Uterus (tissue), 4 donors: ENCODE measurements at places on chromosomes 11 and 22.

DNA sequence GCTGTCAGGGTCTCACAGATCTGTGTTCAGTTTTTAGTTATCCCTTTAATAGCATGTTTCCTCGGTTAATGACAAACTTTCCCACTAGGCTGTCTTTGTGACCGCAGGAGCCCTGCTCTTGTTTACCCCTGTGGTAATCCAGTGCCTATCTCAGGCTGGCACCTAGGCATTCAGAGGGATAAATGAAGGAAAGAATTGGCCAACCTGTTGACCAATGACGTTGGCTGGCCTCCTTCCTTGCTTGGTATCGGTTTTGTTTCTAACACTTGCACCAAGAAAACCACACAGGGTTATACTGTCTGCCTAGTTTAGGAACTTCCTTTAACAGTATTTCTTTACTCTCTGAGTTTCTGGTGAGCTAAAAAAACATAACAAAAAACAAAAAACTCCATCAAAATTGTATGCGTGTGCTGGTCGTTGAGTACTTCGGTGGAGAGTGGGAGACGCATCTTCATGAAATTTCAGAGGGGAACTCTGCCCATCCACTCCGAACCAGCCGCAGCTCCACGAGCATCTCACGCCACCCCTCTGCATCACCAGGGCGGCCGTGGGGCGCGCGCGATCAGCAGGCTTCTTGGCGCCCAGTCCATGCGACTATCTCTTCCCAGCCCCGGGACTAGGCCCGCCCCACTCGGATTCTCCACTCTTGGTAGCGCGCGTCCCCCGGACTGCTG, 563 bp upstream of the ENDOD1 start:
- DNase-seq = no peak

DNA sequence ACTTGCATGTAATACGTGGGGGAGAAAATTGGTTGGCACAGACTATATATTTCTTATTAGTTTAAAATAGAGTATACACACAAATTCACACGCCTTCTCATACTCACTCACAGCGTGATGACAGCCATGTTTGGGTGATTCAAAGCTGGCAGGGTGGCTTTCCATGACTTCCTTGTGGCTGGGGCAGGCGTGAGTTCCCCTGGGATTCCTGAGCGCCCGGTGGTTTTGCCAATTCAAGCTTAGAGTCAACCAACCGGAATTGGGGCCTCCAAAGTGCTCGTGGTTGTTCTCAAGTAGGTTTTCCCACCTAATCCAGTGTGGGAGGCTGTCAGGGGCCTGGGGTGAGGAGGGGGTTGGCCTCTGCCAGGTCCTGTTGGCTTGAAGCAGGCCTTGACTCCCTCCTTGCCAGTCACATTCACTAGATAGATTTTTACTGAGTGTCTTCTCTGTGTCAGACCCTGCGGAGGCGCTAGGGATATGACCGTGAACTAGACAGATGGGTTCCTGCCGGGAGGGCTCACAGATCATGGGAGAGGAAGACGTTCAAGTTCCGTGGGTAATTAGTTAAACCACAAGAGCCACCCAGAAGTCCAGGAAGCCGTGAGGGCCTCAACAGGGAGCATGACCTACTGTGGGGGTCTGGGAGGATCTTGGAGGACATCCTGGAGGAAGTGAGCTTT, 11.5 kb downstream of the PKNOX2 start:
- DNase-seq = no peak

GRCh38 chr11:120908461-120909181, 115.3 kb upstream of the TBCEL start:
- DNase-seq = no peak

GRCh38 chr11:76102802-76103201, 103.5 kb downstream of the WNT11 start:
- DNase-seq = no peak
